ENCODE measurements at places on chromosomes 3 and 15. TPM values are rescaled to one million over a fixed set of nuclear protein-coding genes. Genes with fewer than 3 reads are reported as not detected.

Gene AMIGO3
- total RNA-seq, result 1.5 TPM

Gene VGLL3
- 584 TPM for total RNA-seq

Gene CCDC33
- total RNA-seq, result not detected

Gene MESP2
- 0.32 TPM for total RNA-seq

Gene FETUB
- total RNA-seq, result not detected

Gene ITIH4
- total RNA-seq, result 2.2 TPM

Gene PLSCR4
- 67.3 TPM for total RNA-seq

Gene HEG1
- total RNA-seq, result 95.2 TPM

Gene ZMYND10
- 0.65 TPM for total RNA-seq

Gene ACP3
- under 0.01 TPM for total RNA-seq
